Stimulated activated CD4-positive, alpha-beta T cell treated with anti-CD3 and anti-CD28 coated beads, Interleukin-1b, Interleukin-23, amount 100 ng/mL, for 1 hour (primary cell): ENCODE measurements at places on chromosomes 12 and 14.

DNA sequence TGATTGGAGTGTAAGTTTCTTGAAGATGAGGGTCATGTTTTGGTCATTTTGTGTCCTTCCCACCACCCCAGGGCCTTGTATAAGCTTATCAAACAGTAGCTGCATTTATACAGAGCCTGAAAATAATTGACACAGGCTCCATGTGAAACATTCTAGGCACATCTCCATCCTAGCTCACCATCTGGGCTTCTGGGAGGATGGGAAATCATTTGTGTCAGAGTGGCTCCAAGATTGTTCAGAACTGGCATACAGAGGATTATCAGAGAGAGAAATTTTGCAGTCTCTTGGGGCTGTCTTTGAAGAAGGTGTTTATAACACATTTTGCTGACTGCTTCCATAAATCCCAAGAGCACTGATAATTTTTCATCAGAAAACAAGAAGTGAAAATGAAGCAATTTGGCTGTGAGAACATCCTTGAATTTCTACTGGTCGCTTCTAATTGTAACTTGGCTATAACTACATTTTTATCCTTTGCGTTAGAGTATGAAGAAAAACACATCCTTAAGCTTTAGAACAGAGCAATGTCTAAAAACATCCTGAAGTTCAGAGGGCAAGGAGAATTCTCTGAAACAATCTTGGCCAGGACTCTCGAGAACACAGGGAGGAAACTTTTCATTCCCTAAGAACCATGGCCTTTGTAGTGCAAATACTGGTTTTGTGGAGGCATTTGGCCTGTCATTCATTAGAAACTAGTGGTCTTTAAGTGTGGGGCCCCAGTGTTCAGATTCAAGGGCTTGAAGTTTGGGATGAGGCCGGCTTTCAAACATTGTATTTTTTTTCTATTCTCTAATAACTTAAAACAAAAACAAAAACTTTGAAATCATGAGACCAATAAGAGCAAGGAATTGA, 151.1 kb downstream of the DACT1 start:
- DNase-seq = no peak

DNA sequence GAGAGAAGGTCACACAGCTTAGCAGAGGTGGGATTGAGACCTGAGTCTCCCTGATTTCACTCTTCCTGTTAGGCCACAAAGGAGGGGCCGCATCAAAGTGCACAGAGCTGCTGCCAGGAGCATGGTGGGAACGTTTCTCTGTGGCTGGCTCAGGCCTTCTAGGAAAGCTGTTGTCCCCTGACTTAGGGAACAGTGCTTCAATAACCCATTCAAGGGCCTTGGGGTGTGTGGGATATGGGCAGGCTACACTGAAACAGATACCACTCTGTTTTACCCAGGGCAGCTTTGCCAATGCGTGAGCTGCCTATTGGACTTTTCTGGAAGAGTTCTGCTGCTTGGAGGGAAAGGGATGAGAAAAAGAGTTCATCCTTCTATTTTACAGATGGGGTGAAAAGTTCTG, 110.0 kb downstream of the ADCK1 start:
- DNase-seq = no peak

GRCh38 chr12:65427646-65428045, 149.2 kb downstream of the MSRB3 start:
- DNase-seq = no peak

- DNase-seq = no peak
Observed at GRCh38 chr14:100129161-100129589, 30.3 kb downstream of the DEGS2 start.

GRCh38 chr14:23365732-23366425, 907 bp upstream of the EFS start:
- DNase-seq = no peak

GRCh38 chr14:103281496-103282231, 52.4 kb upstream of the EIF5 start:
- no peak for DNase-seq

DNA sequence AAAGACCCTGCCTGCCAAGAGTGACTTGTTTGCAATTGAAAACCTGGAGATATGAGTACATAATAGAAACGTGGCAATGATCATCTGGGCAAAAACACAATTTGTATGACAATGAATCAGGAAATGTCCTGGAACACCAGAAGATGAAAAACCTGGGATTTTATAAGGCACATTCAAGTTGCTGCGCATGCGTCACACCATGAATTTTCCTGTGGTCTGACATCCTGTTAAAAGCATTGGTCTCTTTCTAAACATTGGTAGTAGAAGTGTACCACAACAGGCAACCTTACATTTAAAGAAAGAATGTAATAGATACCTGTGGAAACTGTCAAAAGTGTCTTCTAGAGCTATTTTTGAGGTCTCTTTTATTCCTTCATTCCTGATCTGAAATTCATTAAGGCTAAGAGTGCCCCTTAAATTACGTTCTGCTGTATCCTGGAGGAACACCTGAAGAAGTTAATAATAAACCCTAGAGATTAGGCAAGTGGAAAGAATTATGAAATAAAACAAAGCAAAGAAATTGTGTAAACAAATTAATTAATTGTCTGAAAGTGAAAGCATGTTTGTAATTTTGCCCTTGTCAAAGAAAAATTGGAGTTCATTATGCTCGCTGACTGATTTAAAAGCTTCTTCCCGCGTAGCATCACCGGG, 676.5 kb downstream of the DIO2 start:
- DNase-seq = no peak

DNA sequence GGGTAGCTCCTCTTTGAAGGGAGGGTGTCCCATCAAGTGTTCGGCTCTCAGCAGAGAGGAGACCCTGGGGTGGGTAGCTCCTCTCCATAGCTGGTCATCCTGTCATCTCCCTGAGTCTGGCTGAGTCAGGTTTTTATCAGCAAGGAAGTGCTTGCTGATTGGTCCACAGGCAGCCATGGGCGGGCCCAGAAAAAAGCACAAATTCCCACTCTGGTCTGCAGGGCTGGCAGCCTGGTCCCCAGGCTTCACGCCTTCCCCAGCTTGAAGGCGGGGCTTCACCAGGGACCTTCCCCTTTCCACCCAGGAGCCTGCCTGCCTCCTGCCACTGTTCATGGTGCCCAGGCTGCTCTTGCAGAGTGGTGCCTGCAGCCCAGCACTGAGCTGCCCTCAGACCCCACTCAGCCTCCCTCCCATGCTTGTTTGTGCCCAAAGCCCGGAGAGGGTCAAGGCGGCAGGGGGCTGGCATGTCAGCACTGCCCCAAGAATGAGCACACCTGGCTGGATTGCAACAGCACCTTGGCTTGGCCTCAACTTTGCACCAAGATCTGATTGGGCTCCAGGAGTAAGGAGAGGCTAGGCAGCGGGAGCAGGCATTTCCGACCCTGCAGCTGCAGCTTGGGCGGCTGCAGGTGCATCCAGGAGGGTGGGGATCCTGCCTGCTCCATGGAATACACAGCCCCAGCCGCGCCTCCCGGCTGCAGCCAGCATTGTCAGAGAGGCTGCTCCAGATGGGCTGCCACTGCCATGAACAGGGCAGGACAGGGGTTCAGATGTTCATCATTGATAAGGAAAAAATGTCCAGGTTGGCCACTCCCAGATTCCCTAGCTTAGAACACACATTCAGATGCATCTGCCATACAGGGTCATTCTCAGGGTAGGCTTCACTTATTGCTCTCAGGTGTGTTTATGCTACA, 22.0 kb upstream of the WDR89 start:
- no peak for DNase-seq

GRCh38 chr12:64691227-64691794, 67.9 kb downstream of the GNS start:
- no peak for DNase-seq

GRCh38 chr14:102277874-102278630, 26.9 kb downstream of the MOK start:
- no peak for DNase-seq

- no peak for DNase-seq
Observed at GRCh38 chr14:79077096-79077495, 906.9 kb downstream of the NRXN3 start.

DNA sequence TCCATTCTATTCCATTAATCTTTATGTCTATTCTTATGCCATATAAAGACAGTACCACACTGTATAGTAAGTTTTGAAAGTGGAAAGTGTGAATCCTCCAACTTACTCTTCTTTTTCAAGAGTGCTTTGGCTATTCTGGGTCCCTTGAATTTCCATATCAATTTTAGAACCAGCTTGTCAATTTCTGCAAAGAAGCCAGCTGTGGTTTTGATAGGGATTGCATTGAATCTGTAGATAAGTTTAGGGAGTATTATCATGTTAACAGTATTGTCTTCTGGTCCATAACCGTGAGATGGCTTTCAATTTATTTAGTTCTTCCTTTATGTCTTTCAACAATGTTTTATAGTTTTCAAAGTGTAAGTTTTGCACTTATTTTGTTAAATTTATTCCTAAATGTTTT, 34.2 kb upstream of the GCH1 start:
- DNase-seq = no peak

GRCh38 chr14:103442288-103442687, 57.1 kb downstream of the MARK3 start:
- no peak for DNase-seq

DNA sequence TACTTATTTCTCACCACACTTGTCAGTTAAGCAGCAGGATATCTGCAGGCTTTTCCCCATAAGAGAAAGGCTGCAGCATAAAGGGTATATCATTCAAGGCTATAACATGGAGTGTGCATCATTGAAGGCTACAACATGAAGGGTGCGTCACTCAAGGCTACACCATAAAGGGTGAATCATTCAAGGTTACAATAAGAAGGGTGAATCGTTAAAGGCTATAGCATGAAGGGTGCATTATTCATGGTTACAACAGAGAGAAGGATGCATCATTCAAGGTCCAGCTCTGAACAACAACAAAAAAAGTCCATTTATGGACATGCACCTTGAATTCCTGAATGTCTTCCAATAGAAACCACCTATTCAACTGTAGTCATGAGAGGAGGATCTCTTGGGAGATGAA, 32.8 kb upstream of the LUM start:
- no peak for DNase-seq

GRCh38 chr12:71871116-71871515, 31.6 kb downstream of the TBC1D15 start:
- no peak for DNase-seq

GRCh38 chr12:105206686-105207374, 29.1 kb downstream of the APPL2 start:
- DNase-seq = no peak

DNA sequence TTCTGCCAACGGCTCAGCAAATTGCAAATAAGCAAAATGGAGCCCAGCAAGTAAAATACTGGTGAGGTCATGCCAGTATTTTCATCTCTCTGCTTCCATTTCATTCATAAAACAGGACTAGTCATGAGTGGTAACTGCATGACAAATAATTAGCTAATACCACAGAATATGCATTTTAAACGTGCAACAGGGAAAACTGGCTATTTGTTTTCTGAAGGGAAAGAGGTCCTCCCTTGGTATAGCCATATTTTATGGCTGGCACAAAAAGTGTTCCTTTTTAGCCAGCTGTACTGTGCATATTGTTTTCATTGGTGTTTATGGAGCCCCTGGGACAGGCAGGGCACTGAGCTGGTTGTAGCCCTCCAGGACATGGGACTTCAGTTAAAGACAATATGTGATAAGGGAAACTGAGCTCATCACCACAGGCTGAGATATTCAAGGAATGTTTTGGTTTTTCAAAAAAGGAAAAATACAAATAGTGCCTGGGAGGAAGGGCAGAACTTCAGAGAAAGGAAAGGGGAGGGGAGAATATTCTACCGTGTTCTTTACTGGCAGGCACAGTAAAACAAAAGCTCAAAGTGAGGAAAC, 26.1 kb upstream of the FOXN3 start:
- no peak for DNase-seq

DNA sequence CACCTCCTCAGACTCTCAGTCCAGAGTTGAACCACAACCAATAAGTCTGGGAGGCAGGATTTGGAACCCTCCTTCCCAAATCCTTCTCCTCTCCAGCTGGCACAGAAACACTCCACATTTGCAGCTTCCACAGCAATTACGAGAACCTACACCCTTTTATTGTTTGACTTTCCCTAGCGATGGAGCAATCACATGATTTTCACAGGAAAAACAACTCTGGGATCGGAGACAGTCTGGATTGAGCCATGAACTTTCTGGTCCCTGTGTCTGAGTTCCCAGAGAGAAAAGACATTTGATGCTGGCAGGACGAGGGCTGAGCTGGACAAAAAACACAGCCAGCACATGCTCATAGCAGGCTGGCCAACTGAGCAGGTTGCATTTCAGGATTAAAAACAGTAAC, 49.0 kb upstream of the STON2 start:
- DNase-seq = no peak

GRCh38 chr12:76074701-76075336, 9.7 kb downstream of the NAP1L1 start:
- no peak for DNase-seq

DNA sequence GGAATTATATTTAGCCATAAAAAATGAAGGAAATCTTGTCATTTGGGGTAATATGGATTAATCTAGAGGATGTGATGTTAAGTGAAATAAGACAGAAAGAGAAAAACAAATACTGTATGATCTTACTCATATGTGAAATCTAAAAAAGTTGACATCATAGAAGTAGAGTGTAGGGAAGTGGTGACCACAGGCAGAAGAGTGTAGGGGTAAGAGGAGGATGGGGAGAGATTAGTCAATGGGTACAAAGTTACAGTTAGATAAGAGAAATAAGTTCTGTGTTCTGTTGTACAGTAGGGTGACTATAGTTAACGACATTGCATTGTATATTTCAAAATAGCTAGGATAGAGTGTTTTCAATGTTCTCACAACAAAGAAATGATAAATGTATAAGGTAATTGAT, 87.0 kb downstream of the TSHR start:
- DNase-seq = no peak

DNA sequence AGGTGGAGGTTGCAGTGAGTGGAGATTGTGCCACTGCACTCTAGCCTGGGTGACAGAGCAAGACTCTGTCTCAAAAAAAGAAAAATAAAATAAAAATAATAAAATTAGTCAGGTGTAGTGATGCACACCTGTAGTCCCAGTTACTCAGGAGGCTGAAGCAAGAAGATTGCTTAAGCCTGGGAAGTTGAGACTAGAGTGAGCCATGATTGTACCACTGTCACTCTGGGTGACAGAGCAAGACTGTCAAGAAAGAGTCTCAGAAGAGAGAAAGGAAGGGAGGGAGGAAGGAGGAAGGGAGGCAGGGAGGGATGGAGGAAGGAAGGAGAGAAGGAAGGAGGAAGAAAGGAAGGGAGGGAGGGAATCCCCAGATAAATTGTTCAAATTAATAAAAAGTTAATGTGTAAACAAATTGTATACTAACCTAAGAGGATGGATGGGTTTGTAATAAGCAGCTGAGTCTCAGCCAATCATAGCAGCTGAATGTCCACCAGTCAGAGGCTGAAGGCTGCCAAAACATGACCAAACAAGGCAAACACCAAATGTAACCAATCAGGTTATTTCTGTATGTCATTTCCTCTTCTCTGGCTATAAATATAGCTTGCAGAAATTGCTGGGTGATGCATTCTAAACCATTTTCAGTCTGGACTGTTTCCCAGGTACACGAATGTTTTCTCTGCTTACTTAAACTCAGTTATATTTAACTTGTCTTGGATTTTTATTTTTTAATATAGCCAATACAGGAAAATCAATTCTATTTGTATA, 6.1 kb upstream of the CDCA4 start:
- DNase-seq = no peak

GRCh38 chr12:58950739-58951100, 30.4 kb upstream of the LRIG3 start:
- DNase-seq = no peak

- no peak for DNase-seq
Observed at GRCh38 chr14:30796707-30797106, 77.7 kb upstream of the COCH start.

- peak; percentile 9 for DNase-seq
Observed at GRCh38 chr12:45518291-45519235, 210.9 kb upstream of the ARID2 start.
